ENCODE measurements at places on chromosomes 11 and 22.

DNA sequence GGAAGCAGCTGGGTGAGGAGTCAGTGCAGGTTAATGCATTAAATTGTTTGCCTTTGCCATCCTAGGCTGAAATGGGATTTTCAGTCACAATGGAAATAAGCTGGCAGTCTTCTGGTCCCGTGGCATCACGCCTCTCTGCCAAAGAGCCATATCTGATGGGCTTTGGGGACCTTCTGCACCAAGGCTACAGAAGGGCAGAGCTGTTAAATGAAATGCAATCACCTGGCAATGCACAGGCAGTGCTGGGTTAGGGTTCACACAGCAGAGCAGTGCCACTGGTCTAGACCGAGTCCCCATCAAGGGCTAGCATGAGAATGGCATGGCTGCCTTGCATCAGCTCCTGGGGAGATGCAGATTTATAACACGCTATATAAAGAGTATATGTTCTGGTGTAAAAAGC, 749.2 kb downstream of the NTM start:
- DNase-seq = no peak

DNA sequence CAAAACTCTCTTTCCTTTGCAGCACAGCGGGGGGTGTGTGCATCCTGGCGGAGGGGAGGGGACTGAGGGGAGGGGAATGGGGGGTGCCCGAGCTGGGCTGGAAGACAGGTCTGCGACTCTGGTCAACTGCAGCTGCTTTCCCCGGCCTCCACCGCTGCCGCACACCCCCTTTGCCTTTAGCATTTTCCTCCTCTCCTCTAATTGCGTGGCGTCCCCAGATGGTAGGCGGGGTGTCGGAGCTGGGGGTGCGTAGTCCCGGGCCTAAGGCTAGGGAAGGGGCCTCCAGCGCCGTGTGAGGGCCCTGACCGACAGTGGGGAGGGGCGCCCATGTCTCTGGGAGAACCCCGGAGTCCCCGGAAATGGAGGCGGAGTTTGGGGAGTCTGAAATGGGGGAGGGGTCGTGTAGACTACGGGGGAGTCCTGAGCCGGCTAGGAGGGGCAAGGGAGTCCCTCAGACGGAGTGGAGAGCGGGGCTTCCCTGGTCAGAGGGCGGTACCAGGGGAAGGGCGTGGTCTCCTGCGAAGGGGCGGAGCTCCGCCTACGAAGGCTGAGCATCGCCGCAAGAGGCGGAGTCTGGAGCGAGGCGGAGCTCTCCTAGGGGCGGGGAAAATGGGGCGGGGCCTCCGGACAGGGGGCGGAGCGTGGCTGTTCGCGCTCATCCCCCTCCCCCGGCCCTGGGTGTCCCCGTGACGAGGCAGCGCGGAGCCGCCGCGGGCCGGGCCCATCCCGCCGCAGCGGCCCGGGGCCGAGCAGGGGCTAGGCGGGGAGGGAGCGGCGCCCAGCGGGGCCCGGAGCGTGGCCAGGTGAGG, at the start of gene PELI3:
Gene PELI3, plus strand, starts transcription at position 681 of the 809 bp plus-strand sequence. CDS start 1,224 bp downstream, outside the sequence.
- DNase-seq = peak; percentile 95

DNA sequence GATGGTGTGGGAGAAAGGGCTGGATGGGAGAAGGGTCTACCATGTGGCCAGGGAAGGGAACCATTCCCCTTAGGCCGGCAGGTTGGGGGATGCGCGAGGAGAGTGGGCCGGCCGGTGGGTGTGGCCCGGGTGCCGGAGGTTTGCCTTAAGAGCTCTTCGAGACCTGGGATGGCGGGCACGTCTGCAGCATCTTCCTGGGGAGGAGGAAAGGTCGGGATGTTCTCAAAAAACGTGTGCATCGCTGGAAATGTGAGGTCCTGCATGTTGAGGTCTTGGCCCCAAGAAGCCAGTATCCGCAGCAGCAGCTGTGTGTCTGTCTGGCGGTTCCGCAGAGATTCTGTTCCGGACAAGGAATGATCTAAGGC, 1.4 kb downstream of the NAV2 start:
- DNase-seq = peak; percentile 37

DNA sequence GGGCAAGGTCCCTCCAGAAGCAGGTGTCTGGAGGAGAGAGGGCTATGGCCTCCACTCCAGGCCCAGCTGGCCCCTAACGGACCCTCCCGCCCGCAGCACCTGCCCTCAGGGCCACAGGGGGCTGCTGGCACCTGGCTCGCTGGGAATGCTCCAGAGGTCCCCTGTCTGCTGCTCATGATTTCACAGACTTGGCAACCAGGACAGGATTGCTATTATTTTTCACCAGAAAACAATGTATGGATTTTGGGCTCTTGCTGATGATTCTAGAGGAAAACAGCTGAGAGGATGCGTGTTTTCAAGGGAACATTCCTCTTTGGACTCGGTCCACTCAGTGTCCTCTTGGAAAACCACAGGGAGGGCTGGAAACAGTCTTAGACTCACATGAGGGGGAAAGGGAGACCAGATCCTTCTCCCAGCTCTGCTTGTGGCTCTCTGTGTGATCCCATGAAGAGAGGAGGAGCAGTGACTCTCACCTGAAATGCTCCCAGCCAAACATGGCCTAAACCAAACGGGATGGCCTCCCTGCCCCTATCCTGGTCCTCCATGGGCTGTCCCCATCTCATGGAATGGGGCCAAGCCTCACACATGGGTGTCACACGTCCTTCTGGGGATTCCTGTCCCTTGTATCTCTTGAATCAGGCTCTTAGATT, 15.8 kb downstream of the MYEOV start:
- no peak for DNase-seq

DNA sequence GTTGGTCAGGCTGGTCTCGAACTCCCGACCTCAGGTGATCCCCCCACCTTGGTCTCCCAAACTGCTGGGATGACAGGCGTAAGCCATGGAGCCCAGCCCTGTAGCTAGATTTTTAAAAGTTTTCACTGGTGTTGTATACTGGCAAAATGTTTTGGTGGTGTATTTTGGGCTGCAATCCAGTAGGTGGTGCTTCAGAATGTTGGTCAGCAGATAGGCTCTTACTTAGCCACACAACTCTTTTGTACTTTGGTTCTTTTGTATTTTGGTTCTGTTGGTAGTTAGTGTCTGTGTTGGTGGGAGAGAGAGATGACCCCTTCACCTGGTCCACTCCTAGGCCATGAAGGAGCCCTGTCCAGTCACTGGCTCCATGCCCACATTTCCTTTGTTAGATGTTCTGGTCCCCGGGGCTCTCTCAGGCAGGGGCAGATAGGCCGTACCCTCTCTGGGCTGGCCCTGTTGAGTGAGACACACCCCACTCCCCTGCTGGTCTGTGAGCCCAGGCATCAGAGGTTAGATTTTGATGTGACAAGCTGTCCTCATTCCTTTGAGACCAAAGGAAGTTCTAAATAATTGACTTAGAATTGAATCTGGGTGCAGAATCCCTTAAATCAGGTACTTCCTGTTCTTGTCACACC, 123.8 kb downstream of the DDX10 start:
- DNase-seq = no peak

DNA sequence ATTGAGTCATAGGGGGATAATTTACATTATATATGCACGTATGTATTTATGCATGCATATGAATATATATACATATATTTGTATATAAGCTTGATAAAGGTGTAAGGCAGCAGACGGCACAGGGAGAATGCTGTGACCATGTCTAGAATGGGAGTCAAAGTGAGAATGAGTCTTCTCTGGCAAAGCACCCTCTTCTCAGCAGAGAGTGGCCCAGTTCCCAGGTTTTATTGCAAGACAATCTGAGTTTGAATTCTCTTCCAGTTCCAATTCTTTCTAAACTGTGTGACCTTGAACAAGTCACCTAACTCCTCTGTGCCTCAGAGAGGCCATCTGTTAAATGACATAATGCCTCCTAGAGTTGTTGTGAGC, 13.8 kb downstream of the EHF start:
- no peak for DNase-seq

- DNase-seq = no peak
These were observed 41.0 kb downstream of the TIMP3 start for GRCh38 chr22:32842486-32842885.

DNA sequence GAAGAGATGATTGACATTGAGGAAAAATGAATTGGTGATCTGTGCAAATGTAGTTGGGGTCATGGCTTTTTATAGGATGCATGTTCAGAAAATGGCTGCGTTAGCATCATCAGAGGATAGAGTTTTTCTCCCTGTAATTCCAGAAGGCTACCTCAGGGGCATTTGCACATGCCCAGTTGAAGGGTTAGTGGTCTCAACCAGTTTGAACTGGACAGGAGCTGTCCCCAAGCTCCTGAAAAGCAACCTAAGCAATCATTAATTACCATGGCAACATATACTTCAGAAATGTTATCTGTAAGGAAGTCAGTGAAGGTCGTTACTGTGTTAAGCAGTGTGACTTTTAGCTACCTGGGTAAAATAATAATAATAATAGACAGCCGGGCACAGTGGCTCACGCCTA, 29.3 kb downstream of the TUG1 start:
- no peak for DNase-seq

DNA sequence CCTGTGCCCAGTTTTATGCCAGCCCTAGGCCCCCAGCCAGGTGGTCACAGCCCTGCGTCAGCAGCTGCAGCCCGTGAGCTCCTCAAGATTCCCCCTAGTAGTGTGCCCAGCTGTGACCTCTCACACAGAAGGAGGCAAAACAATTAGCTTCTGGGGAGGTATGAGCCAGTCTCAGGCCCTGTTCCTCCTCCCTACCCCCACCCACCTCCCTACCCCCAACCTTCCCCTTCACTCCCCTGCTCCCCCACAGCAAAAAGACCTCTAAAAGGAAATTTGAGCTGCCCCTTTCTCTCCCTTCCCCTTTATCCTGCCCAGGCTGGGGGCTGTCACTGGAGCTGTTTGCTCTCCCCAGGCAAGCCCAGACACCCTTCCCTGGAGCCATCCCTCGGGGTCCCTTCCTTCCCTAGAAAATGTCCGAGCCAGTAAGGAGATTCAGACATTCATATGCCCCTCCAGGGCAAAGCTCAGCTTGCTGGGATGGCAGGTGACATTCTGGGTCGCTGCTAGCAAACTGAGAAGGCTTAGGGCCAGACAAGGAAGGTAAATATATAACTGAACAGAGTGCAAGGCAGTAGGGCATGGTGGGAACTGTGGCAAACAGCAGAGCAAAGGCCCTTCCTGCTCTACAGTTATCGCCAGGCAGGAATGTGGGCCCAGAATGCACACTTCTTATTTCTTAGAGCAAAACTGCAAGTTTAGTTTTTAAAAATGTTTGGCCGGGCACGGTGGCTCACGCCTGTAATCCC, 300.2 kb downstream of the MN1 start:
- no peak for DNase-seq

- DNase-seq = no peak
These were observed 889.4 kb upstream of the TENM4 start for GRCh38 chr11:80330264-80330663.

- no peak for DNase-seq
These were observed 12.6 kb downstream of the CHRM1 start for GRCh38 chr11:62908468-62909072.

DNA sequence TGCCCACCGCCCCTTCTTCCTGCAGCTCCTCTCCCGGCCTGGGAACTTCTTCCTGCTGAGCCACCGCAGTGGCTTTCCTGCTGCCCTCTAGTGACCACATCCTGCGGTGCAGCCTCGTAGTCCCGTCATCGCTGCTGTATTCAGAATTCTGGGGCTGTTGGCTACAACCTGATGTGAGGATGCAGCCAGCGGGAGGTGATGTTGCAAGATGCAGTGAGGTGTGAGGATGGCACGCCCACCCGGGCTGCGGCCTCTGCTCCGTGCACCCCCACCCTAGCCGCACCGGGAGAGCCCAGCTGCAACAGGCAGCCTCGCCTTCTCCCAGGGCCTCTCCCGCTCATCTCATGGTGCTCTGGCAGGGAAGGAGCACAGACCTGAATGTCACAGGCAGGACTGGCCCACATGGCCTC, 10.1 kb downstream of the CHST1 start:
- DNase-seq = peak; percentile 85

Data from left ventricle myocardium superior (tissue), 1 donor.